ENCODE measurements at places on chromosomes 6 and 20.

DNA sequence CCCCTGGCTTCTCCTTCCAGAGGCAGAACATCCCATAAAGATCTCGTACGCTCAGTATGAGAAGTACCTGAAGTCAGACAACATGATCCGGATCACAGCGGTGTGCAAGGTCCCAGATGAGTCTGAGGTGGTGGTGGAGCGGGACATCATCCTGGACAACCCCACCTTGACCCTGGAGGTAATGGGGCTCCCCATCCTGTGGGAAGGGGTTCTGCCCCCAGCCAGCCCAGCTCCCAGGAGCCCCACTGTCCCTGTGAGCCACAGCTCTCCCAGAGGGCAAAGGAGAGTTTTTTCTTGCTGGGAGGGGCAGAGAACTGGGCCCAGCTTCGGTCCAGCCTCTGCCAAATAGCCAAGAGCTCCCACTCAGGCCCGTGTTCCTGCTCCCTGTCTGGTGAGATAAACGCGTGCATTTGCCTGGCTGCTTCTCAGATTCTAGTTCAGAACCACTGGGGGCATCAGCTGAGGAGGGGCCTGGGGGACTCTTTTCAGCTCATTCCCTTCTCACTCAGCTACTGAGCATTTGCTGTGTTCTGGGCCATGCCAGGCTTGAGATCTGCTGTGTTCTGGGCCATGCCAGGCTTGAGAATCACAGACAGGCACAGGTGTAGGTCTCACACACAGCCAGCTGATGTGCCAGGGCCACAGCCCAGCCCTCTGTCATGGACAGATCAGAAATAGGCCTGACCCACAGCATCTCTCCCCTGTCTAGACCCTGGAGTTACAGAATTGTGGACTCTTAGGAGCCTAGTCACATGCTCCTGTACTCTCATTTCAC lies 39.5 kb downstream of the TGM3 start:
- no peak for DNase-seq

- DNase-seq: no peak
Measured at GRCh38 chr6:25363427-25363826, 84.3 kb downstream of the CARMIL1 start.

GRCh38 chr20:36062799-36063198 lies 91.7 kb upstream of the EPB41L1 start:
- no peak for DNase-seq

GRCh38 chr6:2432292-2432691 lies 186.9 kb upstream of the GMDS start:
- no peak for DNase-seq

- DNase-seq: no peak
Measured at GRCh38 chr6:160791981-160792418, 90.0 kb downstream of the PLG start.

DNA sequence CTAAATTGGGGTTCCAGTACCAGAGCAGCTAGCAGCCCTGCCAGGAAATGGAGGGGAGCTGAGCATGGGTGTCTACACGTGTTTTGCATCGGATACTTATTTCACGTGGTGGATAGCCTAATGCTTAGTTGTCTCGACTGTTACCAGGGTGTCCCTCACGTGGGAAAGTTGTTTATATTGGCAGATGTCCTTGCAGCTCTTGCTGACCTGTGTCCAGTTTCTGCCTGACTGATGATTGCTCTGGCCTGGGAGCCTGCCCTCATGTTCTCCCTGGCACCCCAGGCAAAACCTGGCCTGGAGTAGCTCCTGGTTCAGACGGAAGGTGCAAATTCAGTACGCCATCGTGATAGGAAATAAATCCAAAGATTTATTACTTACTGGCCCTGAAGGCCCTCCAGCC lies 11.8 kb upstream of the FERMT1 start:
- DNase-seq: no peak

DNA sequence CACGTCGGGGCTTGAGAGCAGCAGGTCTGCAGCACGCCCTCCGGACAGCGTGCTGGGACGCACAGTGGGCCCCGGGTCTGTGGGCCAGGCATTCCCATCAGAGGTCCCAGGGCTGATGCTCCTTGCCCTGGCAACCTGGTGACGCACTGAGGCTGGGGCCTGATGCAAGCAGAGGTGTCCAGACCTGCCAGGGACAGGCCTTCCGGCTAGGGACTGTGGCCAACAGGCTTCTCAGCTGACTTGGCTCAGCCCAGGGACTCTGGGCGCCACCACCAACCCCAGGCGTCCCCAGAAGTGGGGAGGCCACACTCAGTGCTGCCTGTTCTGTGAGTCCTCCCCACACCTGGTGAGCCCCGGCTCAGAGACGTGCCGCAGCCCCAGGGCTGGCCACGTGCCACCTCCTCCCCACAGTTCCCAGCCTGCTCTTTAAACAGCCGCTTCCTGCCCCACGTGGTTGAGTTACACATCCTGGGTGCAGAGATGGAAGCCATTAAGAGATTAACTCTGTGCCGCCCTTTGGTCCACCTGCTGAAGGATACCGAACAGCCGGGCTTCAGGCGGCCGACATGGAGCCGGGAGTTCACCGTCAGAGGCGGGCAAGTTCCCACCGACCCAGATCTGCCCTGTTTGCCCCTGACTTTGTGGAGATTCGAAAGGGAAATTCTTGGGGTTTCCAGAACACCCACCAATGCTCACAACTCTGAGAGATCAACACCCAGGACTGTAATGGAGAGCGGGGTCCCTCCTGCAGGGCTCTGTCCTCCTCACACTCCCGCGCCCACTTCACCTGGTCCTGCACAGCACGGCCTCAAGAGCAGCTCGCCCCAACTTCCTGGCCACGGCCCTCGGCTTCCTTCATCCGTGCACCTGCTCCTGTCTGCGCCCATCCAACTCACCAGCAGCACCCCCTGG lies 37.6 kb upstream of the ZBP1 start:
- DNase-seq: no peak

- DNase-seq: no peak
Measured at GRCh38 chr6:163667372-163668060, 253.0 kb downstream of the QKI start.

DNA sequence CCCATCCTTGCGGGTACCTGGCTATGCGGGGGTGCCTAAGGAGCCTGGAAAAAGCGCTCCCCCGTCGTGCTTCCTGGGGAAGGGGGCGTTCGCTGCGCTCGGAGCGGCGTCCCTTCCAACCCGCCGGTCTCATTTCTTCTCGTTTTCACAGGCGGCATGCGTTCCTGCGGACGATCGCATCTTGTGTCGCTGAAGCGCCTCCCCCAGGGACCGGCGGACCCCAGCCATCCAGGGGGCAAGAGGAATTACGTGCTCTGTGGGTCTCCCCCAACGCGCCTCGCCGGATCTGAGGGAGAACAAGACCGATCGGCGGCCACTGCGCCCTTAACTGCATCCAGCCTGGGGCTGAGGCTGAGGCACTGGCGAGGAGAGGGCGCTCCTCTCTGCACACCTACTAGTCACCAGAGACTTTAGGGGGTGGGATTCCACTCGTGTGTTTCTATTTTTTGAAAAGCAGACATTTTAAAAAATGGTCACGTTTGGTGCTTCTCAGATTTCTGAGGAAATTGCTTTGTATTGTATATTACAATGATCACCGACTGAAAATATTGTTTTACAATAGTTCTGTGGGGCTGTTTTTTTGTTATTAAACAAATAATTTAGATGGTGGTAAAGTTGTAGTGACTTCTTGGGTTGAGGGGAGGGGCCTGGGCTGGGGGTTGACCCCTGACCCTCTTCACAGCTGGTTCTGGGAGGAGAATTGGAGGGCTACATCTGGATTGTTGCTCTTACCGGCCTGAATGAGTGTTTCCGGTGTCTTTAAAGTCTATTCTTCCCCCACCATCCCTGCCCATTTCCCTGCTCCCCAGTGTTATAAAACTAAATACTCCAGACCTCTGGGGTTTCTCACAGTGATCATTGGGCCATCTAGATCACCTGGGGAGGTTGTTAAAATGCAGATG lies 1.1 kb downstream of the ID1 start:
- no peak for DNase-seq

DNA sequence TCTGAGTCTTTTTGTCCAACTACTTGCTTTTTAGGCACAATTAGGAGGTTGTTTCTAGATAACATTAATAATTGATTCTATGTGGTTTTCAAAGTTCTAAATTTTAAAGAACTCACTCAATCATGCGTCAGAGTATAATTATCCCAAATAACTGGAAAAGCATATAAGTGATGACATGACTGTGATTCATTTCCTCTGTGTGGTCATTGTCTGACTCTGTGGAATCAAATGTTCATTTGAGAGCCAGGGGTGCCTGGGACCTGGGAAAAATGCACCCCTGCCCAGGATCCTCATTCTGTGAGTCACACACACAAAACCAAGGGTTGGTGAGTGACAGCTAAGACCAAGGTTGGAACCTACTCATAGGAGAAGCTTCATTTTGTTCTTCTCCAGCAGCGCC lies 127.1 kb upstream of the MLIP start:
- DNase-seq: no peak

DNA sequence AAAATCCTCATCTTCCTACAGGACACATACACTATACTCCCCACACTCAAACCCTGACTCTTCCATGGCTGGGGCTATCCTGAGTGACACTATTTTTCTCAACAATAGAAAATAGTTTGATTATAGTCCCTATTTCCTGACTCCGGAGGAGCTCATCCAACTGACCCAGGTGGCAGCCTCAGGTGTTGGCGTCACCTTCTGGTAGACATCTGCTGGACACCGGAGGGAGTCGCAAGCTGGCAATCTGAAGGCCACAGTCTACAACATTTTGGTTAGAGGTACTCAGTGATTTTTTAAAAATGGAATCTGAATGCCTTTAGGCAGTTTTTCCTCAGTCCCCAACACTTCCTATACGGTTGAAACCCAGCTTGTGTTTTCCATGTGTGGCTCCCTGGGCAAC lies 32.2 kb upstream of the OCSTAMP start:
- DNase-seq: no peak

DNA sequence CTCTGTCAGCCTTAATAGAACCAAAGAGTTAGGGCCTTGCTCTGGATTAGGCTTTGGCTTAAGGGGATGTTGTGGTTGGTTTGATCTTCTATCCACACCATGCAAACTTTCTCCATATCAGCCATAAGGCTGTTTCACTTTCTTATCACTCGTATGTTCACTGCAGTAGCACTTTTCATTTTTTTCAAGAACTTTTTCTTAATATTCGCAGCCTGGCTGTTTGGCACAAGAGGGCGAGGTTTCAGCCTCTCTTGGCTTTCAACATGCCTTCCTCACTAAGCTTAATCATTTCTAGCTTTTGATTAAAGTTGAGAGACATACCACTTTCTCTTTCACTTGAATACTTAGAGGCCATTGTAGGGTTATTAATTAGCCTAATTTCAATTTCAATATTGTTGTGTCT lies 193.1 kb downstream of the NRN1 start:
- no peak for DNase-seq

DNA sequence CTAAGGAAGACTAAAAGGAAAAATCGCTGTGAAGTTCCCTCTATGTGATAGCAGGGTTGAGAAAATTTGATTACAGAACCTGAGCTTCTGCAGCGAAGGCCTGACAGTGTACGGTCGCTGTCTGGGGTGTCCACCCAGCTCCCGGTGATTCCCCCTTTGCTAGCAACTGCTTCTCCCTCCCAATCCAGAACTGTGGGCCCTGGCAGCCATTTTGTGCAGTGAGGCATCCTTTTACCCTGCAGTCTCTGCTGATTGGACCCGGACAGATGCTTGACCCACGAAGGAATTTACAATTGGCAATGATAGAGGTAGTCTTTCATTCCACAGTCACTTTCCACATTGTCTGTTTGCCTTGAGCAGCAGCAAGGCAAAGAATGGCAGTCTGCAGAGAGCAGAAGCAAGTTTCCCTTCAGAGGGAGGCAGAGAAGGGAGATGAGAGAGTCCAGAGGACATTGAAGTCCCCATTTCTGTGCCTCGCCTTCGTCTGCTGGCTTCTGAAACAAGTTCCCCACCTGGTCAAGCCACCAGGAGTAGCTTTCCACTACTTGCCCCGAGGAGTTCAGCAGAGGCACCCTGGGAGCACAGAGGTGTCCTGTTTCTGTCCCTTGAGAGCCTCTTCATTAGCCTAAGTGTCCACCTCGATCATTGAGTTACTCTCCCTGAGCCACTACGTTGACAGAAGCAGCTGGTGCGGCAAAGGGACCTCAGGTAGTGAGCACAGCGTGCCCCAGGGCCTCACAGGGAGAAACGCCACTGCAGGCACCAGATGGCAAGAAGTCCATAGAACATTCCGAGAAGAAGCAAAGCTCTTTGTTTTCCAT lies 370.3 kb downstream of the NRN1 start:
- no peak for DNase-seq

- DNase-seq: no peak
Measured at GRCh38 chr6:8743170-8743745, 307.9 kb upstream of the SLC35B3 start.

- DNase-seq: no peak
Measured at GRCh38 chr6:14810021-14810420, 435.8 kb upstream of the JARID2 start.

- DNase-seq: no peak
Measured at GRCh38 chr20:15528391-15529111, 1044.7 kb downstream of the KIF16B start.

DNA sequence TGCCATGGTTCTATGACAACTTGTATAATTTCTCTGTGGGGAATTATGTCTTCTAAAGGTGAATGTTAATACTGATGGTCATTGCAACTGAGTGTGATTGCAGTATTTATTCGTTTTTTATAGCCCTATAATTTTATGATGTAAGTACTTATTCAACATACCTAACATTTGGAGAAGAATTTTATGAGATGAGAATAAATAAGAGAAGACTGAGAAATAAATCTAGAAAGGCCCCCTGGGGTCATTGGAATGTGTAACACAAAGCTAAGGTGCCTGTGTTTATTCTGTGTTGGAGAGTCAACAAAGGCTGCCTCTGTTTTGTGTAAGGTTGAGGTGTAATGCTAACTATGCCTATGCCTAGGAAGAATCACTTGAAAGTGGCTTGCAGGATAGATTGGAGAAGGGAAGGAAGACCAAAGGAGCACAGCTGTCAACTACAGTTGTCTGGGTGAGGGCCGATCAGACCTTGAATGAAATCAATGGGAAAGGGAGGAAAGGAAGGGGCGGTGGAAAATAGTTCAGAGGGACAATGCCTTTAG lies 1076.7 kb downstream of the KIF16B start:
- no peak for DNase-seq

DNA sequence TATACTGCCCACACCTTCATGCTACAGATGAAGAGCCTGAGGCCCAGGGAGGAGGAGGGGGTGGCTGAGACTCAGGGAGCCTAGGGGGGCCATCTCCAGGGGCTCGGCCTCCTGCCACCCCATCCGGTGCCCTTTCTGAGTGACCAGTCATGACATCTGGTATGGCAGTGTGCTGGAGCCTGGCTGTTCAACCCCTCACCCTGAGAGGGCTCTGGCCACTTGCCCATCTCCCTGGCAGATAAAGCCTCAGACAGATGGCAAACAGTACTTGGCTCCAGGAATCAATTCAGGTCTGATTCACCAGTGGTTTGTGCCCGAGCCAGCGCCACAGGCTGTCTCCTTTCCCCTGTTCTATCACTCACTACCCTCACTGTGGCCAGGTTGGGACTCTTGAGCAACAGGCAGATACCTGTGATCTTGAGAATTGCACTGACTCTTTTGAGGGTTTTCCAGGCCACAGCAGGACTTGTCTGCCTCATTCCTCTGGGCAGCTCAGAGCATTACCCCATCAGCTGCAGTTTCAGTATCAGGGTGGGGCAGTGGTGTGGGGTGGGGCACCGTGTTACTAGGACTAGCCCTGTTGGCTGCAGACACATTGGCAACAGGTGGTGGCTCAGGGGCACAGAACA lies 22.8 kb downstream of the SRSF3 start:
- DNase-seq: no peak

Data from NCI-H748 treated with DMSO at 0.1 percent for 48 hours (cell line).